ENCODE measurements at places on chromosomes 1 and 21.

- DNase-seq: no peak
Measured at GRCh38 chr1:26533951-26534509, 4.5 kb downstream of the RPS6KA1 start.

DNA sequence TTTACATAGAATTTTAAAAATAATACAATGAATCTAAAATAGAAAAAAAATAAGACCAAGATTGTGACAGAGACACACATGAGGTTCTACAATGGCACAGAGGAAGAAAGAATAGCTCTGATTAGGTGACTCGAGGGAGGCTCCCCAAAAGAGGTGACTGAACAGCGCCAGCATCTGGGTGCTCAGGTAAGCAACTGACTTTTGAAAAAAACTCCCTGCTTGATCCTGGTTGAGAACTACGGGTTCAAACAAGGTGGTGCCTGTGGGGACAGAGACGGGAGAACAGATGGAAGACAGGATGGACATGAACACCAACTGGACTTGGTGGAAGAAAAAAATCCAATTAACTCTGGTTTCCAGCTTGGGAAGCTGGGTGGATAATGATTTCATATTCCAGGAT lies 22.5 kb downstream of the BATF3 start:
- DNase-seq: no peak

DNA sequence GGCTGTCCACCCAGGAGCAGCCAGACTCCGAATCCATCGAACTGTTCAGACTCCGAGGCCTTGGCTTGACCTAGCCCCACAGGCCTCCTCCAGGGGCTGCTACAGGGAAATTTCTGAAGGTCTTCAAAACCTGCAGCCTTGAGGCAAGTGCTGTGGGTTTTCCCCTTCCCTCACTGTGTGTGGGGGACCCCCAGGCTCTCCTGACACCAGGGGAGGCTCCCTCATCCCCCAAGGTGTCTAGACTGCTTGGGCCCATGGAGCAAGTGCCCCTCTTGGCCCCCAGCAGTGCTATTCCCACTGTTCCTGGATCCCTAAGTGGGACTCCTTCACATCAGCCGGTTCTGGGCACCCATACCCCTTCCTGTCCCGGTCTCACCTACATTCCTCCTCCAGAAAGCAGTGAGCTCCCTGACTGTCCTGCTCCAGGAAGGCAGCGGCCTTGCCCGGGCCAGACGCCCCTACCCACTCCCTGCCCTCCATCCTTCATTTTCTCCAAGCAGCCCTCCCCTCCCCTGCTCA lies 814 bp downstream of the PAQR7 start:
- DNase-seq: no peak

GRCh38 chr1:29639741-29640427 lies 403.6 kb downstream of the PTPRU start:
- no peak for DNase-seq

- DNase-seq: peak; percentile 51
Measured at GRCh38 chr1:86436041-86436440, 12.1 kb downstream of the CLCA2 start.

- peak; percentile 54 for DNase-seq
Measured at GRCh38 chr1:86396498-86396890, 371 bp upstream of the ODF2L start.

GRCh38 chr1:193707271-193708021 lies 521.0 kb upstream of the B3GALT2 start:
- DNase-seq: no peak

DNA sequence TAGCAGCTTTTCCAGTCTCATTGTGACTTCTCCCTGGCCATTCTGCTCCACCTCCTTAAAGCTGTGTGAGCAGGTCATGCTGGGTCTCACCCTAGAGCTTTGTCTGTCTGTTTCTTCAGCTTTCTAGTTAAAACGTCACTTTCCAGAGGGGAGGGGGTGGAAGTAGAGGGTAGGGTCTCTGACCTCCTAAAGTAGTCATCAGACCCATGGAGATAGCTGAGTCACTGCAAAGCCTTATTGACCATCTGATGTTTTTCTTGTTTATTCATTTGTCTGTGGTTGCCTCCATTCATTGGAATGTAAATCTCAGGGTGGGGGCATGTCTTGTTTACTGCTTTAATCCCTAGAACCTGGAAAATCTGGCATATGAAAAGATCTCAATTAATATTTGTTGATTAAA lies 52.7 kb downstream of the ELF3 start:
- DNase-seq: no peak

DNA sequence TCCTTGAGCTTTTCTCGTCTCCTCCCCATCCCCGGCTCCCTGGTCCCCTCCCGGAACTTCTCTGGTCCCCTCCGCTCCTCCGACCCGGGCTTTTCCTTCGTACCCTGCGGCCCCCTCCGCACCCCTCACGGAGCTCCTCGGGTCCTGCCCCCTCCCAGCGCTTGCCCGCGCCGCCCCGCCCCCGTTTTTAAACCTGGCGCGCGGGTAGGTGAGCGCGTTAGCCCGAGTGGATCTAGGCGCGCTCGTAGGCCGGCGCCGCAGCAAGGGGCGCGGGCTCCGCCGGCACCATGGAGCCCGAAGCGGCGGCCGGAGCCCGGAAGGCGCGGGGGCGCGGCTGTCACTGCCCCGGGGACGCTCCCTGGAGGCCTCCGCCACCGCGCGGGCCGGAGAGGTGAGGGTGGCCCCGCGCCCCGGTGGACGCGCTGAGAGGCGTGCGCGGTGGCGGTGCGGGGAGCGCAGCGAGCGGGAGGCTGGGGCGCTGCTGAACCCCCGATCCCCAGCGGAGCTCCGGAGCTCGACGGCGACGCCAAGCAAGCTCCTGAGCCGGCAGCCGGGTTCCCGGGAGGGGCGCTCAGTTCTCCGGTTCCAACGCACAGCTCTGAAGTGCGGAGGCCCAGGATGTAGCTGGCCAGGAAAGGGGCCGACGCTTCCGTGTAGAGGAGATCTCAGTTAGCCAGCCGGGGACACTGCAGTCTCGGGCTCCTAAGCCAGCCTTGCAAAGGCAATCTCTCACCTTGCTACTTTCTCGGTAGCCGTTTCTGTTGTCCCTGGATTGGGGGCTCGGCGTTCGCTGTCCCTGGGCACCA lies at the start of gene RIPPLY3:
Gene RIPPLY3 (plus strand): TSS at position 217 of the 806 bp plus-strand sequence. CDS start 71 bp downstream, at position 288.
- DNase-seq: no peak

- no peak for DNase-seq
Measured at GRCh38 chr1:118564961-118565703, 380.1 kb upstream of the SPAG17 start.

- DNase-seq: no peak
Measured at GRCh38 chr1:160961419-160961818, 6.8 kb upstream of the ITLN2 start.

GRCh38 chr1:26318338-26319064 lies 743 bp downstream of the CD52 start:
- no peak for DNase-seq

- DNase-seq: no peak
Measured at GRCh38 chr1:166588741-166589140, 250.5 kb upstream of the POGK start.

GRCh38 chr21:46559291-46559983 lies 45.4 kb downstream of the S100B start:
- DNase-seq: no peak

- DNase-seq: no peak
Measured at GRCh38 chr1:218171302-218171893, 113.7 kb upstream of the RRP15 start.

GRCh38 chr1:156663178-156663577 lies 14.0 kb downstream of the NES start:
- no peak for DNase-seq

DNA sequence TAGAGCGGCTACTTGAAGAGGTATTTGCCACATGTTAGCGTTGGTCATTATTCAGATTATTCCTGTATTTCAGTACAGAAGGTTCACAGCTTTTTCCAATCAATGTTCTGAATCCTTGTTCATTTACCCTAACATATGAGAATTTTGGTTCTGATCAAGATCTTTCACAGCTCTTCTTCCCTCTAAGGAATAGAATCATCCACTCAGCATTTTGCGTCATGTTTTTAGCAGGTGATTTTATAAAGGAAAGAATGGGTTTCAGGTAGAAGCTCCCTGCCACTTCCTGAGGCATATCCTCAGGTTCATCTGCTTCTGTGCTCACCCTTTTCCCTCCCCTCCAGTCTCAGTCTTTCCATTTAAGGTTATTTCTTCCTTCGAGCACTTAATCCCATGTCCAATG lies 66.4 kb downstream of the NPHS2 start:
- no peak for DNase-seq

DNA sequence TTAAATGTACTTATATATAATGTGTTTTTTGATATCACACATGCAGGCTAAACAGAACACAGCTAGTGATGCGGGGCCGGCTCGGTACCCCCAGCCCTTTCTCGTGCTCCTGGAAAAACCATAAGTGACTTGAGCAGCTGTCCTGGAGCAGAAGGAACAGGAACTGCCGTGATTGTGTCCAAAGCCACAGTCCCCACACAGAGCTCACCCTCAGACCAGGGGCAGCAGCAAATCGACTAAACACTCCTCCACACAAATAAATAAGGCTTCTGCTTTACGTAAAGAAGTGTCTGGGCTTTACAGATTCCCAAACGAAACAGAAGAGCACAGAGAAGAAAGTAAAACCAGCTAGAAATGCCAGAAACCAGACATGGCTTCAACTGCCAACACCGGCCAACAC lies 9.6 kb downstream of the UBE2J2 start:
- DNase-seq: no peak

DNA sequence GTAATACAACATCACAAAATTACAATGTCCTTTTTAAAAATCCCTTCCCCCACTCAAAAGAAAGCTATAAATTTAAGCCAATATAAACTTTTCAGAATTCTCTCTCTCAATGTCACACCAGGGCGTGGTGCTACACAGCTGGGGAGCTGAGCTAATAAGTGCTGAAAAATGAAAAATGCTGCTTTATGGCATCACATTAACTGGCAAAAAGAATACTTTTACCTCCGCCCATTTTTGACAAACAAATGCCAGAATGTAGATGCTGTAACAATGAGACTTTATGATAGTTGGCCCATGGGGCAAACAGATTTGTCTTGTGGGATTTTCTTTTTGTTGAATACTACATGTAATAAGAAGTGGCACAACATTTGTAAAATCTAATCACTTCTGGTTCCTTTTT lies 12.7 kb upstream of the LYPLAL1 start:
- DNase-seq: no peak

- no peak for DNase-seq
Measured at GRCh38 chr1:10917513-10918454, 94.7 kb upstream of the TARDBP start.

DNA sequence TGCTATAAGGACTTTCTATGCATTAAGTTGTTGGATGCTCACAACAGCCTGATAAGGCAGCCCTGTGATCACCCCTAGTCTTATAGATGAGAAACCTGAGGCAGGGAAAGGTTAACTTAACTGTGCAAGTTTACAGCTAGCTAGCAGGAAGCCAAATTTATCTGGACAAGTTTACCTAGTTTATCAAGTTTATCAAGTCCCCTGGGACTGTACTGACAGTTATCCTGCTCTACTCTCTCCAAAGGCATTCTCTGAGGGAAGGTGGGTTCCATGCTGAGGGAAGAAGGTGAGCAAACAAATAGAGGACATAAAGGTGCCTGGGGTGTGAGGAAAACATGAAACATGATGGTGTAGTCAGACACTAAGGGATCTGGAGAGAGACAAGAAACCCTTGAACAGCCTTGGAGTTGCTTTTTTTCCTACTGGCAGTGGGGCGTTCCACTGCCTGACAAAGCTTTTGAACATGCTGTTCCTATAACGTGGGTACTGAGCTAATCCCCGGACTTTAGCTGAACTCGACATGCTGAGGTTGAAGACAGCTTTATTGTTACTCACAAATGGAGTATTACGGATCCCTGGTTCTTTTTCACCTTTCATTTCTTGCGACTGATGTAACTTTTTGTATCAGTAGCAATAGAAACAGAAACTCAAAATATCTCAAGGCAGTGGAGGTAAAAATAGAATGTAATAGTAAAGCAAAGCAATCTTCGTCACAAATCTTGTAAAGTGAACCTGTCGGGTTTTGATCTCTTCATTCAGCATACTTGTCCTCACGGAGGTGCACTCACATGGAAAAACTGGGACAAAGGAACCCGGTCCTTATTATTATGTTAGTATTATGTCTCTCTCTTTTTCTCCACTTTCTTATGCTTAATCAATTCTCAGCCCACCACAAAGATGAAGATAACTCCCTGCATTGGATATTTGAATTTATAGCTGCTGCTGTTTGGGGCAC lies 42.4 kb upstream of the ESRRG start:
- DNase-seq: no peak

DNA sequence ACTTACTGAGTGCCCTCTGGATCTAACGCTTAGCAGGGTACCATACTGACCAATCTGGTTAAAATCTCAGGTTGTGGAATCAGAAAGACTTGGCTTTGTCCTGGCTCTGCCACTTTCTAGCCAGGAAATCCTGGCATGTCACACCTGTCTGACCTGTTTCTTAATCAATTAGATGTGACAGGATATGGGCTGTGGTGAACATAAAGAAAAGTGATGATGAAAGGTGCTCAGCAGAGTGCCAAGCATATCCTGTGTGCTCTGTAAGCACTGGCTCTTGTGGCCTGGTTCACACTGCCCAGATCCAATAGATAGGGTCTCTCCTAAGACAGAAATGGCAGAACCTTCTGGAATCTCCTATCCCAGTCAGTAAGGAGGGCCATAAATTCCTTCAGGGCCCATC lies 53.9 kb downstream of the PHC2 start:
- DNase-seq: no peak

DNA sequence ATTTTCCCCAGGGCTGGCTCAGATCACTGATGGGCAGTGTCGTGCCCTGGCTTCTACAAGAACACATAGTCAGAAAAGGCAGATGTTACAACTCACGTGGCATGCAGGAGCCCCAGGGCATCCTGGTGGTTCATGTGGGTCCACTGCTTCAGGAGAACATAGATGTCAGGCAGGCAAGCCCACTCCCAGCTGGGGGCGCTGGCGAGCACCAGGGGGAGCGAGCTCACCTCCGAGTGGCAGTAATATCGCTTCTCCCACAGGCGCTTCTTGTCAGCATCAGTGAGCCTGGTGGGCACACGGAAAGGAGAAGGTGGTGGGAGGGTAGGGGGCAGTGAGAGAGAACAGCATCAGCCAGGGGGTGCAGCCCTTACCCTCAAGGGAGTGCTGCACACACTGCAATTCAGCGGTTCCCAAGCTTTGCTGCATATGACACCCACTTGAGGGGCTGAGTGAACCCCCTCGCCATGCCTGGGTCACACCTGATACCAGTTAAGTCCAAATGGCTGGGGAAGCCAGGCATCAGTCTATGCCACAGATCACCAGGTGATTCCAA lies 34.3 kb upstream of the PPP1R15B start:
- DNase-seq: no peak

- DNase-seq: no peak
Measured at GRCh38 chr21:31713973-31714740, 17.8 kb downstream of the SCAF4 start.

DNA sequence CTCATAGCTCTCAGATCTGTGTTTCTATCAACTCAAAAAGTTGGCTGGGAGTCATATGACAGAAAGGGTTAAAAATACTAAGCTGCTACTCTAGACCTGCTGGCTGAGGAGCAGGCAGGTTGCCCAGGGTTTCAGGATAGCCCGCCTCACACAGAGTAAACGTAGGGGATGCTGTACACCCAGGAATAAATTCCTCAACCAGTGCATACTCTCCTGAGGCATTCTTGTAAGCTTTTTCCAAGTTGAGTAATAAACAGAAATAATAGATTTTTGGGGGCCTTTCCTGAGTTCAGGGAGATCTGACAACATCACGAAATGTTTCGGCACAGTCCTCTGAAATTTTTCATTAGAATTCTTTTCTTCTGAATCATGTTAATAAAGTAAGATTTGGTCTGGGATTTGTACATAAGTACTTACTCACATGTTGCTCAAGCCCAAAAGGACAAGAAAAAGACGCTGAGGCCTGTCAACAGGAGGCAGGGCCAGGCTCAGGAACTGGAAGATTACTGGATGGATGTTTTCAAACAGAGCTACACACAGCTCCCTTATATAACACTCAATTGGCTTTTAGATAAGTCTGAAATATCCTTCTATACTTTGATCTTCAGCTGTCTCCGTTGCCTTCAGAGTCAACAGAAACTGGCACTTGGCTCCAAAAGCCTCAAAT lies 41.0 kb downstream of the TGFBR3 start:
- no peak for DNase-seq

Measured in NCI-H187 (cell line).